NCI-H2081 (cell line): ENCODE measurements at places on chromosomes 16 and 17.

- DNase-seq = no peak
These were observed 3.8 kb downstream of the PRR29 start for GRCh38 chr17:64001763-64002529.

GRCh38 chr16:55330781-55331647 lies 7.0 kb downstream of the IRX6 start:
- DNase-seq = no peak

GRCh38 chr17:34725725-34726124 lies 146.3 kb downstream of the TMEM132E start:
- no peak for DNase-seq

DNA sequence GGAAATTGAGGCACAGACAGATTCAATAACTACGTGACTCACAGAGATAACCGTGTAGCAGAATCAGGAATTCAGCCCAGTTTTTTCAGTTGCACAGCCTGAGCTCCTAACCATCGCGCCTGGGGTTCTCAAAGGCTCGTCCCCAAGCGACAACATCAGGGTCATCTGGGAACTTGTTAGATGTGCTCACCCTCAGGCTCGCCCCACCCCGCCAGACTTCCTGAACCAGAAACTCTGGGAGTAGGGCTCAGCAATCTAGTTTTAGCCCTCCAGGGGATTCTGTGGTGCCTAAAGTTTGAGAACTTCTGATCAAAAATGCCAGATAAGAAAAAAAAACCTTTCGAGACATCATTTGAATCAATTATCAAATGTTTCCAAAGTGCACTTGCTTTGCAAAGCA lies 559.8 kb downstream of the WWOX start:
- no peak for DNase-seq
